ENCODE measurements at places on chromosomes 4 and X.

- no peak for DNase-seq
Observed at GRCh38 chrX:72366701-72367454, 61.2 kb upstream of the CITED1 start.

DNA sequence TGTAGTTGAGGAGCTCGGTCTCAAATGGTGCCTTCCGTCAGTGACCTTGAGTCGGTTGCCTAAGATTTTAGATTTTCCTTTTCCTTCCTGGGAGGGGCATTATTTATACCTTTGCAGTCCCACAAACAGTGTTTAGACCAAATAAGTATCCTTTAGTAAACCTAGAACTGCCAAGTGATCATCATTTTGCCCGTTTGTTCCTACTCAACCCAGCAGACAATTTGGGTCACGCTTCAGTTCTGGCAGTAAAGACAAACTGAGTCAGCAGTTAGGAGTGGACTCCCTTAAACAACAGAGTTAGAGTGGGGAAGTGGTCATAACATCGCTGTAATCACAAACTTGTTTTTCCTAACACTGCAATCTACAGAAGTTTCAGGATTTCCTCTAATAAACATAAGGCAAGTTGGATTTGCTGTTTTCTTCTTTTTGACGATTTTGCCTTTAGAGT, 777 bp upstream of the WDFY3 start:
- DNase-seq = no peak

DNA sequence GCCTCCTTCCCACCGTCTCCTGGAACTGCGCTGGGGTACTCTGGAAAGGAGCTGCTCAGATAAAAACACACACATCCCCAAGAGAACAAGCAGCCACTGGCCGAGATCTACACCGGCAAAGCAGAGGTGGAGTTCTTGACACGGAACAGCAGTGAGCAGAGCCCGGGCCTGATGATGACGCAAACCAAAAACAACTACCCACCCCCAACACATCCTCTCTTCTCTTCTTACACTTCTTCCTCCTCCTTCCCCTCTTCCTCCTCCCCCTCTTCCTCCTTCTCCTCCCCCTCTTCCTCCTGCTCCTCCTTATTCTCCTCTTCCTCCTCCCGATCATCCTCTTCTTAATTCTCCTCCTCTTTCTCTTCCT, 4.6 kb downstream of the PNMA5 start:
- no peak for DNase-seq

- DNase-seq = no peak
Observed at GRCh38 chr4:498328-498904, 540 bp downstream of the ZNF721 start.

DNA sequence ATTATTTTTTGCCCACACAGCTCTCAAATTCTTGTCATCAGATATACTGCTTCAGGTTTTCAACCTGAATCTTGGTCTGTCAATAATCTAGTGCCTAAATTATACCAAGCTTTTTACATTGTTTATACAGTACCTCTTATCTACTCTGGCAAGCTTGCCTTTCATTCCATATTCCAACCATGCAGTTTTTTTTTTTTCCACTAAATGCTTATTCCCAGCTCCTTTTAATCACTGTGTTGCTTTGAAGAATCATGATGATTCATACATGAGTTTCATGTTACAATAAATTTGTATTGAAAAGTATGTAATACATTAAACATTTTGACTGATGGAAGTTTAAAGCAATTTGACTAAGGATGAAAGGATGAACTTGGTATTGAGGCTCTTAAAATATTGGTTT, 949.0 kb downstream of the CCSER1 start:
- no peak for DNase-seq

DNA sequence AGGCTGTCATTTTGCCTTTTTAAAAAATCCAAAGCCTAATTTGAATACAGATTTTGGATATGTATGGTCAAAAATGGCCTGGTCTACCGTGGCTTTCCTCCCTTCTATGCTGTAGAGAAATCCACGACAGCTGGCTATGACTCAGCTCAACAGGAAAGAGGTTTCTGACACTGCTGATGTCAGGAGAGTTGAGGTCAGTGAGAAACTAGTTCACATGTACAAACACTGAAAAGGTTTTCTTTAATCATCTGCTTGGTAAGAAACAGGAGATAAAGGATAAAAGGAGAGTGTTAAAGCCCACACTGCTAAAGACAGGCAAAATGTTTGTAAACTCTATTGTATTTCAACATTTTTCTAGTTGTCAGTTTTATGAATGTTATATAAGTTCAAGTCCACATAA, 113.9 kb downstream of the NYX start:
- peak; percentile 63 for DNase-seq

GRCh38 chrX:129945131-129945530, 37.3 kb upstream of the BCORL1 start:
- no peak for DNase-seq

DNA sequence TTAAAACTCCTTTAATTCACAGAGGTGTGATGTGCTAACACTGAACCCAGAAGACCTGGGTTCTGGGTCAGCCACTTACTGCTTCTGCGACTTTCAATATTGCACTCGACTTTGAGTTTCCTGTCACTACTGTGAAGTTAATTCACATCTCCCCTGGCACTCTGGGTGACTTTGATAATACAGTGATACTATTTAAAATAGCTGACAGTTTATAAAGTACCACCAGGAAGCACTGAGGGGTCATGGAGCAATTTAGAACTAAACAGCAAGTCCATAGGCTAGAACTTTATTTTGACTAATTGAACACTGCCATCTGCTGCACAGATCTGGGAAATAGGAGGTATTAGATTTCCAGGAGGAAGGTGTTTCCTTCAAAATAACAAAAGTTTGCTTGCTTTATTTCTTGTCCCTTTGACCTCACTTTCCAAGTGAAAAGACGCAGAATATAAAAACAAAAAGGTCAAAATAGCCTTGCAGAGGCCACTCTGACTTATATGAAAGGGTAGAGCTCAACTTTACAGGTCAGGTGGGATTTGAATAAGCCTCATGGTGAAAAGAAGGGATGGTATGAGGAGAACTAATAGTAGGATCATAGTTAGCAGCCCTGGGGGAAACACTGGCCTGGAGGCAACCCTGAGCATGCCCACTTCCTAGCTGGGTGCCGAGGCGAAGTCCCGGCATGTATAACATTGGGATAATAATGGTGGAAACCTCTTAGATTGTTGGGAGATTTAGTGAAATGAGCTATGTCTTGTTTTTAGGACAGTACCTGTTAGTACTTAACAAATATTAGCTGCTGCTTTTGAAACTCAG, 53.4 kb downstream of the ZNF518B start:
- no peak for DNase-seq

DNA sequence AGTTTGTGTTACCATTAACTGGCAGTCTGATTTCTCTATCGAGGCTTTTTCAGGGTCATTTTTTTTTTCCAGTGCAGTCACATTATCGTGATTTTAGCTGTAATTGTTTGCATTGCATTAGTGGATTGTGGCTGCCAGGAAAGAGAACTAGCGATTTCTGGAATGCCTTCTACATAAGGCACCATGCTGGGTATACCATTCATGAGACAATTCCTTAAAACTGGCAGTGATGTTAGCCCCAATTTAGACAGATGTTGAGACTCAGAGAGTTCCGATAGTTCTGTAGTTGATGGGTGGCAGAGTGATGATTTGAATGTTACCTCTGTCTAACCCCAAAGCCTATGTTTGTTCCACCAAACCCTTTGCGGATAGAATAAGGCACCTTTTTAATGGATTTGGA, 175.4 kb upstream of the TENM3 start:
- no peak for DNase-seq

- DNase-seq = no peak
Observed at GRCh38 chr4:8538076-8538702, 42.0 kb upstream of the GPR78 start.

DNA sequence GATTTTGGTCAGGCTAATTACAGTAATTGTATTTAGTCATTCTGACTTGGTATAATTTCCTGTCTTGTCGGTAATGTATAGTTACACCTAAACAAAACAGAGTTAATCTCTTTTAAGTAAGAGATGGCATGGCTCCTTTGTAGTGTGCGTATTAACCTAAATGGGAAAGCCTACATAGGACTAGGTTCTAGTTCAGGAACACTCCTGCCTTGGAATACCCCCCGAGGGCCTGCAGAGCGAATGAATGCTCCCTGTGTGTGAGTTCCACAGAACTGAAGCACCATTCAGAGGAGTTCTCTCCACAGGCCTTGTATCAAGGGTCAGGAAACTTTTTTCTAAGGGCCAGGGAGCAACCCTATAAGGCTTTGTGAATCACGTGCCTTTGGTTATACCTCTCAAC, 44.9 kb upstream of the STIM2 start:
- no peak for DNase-seq

GRCh38 chr4:141124224-141124623, 9.0 kb downstream of the RNF150 start:
- no peak for DNase-seq

GRCh38 chr4:130814896-130815295, 1718.9 kb downstream of the C4orf33 start:
- no peak for DNase-seq

- DNase-seq = peak; percentile 19
Observed at GRCh38 chr4:186068581-186069348, at the start of gene TLR3. Gene TLR3, plus strand, starts transcription at chr4:186069156. Its CDS starts 7,464 bp downstream, at chr4:186076620.

- DNase-seq = no peak
Observed at GRCh38 chr4:15339737-15340136, 88.1 kb upstream of the C1QTNF7 start.

- no peak for DNase-seq
Observed at GRCh38 chr4:26003056-26003455, 89.0 kb downstream of the SMIM20 start.

DNA sequence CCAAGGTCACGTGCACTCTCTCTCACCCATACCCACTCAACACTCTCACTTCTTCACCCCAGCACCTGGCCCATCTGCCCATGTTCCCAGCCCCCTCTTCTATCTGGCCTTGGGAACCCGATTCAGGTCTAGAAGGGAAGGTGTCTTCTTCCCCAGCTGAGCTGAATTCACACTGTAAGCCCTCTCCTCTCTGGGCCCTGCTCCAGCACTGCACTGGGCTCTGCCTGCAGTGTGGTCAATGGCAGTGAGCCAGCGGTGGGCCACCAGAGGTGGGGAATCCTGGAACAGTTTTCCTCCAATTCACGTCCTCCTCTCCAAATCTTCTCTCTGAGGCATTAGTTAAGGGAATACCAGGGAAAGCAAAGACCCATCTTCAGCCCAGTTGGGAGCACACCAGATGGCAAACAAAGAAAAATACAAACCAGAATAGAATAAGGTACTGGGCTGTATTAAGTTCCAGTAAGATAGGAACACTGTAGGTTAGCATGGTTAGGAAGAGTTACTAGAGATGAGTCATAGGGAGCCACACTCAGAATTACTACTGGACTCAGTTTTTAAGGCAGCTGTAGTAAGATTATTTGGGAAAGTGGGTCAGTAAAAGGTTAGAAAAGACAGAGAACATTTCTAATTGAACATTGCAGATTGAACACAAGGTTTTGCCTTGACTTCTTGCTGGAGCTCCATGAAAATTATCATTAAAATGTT, 5.0 kb downstream of the AWAT2 start:
- no peak for DNase-seq

DNA sequence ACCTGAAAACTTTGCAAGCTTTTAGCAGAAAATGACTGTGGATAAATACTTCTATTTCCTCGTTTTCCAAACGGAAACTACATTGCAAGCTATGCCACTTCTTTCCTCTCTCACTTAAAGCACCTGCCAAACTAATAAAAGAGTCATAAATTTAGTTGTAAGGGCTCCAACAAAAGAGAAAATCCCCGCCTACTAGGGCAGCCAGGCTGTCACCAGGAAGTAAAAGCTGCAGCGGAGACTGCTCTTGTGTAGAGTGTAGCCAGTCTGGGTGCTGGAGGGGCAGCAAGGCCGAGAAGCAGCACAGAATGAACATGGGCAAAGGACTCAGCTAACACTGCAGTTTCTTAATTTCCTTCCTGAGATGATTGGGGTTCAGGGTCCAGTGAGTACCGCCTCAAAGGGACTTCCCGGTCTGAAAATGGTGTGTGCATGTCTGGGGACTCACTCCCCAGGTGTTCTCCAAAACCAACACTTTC, 89.3 kb upstream of the MAML3 start:
- no peak for DNase-seq

DNA sequence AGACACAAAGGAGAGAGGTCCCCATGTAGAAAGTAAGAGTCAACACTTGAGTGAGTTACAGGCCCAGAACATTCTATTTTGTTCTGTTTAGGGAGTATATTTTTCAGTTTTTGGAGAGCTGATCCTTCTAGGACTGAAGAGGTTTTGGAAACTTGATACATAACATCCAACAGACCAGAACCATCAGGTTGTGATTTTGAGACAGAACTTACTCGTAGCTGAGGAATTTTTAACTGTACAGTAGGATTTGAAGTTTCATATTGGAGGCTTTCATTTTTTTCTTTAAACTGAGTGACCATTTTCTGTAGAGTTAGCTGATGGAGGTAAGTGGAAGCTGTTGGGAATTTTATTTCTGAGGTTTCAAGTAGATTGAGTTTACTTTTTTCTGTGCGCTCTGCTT, 73.3 kb downstream of the NCAPG start:
- DNase-seq = no peak

DNA sequence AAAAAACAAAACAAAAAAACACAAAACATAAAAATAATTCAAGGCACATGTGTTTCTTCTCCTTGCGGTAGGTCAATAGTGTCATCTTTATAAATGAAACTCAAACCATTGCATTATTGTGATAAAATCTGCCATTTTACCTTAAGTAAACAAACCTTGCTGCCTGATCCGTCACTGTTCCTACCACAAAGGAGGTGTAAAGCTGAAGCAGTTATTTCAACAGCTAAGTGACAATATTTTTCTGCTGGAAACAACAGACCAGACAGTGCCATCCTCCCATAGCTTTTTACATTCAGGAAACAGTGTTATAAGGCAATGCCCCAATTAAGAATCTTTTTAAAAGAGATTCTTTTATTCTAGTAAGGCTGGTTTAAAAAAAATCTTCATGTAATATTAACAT, 242.7 kb downstream of the PPP1R2C start:
- DNase-seq = no peak

DNA sequence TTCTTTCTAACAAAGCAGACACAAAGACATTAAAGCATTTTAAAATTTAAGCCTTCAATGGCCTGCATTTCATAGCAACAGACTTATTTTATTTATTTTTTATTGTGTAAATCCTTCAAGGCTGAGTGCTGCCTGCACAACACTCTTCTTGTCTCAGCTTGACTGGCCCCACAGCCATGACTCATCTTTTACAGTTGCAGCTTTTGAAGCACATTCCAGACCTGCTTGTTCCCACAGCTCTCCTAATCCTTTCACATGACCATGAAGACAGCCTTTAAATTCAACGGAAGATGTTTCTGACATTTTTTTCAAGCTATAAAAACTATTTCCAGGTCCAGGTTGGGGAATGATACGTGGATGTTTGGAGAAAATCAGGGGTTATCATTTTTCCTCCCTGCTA, 276.9 kb upstream of the TACR3 start:
- peak; percentile 92 for DNase-seq

DNA sequence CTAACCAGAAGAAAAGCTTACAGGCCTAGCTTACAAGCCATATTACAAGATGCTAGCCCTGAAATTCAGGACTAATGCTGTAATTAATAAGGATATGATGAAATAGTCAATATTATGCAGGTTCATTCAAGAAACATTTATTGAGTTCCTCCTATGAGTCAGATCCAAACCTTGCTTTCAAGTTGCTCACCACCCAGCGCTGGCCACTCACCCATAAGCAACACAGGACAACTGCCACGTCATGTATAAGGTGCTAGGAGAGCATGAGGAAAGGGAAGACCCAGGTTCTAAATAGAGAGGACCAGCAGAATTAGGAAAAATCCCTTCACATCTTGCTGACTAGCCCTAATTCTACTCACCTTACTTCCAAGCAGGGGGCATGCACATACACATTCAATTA, 23.3 kb downstream of the MAML3 start:
- no peak for DNase-seq

- no peak for DNase-seq
Observed at GRCh38 chr4:140944572-140944971, 188.4 kb upstream of the TBC1D9 start.

- DNase-seq = peak; percentile 18
Observed at GRCh38 chr4:22434895-22435294, 81.0 kb downstream of the ADGRA3 start.

Data from kidney epithelial cell (primary cell).